Trophoblast cell (in vitro differentiated cells and primary cell): ENCODE measurements at places on chromosomes 6 and 20.
A peak's percentile ranks its signal among the peaks of the same experiment; 100 is the strongest.

GRCh38 chr6:15642276-15642675 is 20.6 kb downstream of the DTNBP1 start:
- peak; percentile 41 for DNase-seq

DNA sequence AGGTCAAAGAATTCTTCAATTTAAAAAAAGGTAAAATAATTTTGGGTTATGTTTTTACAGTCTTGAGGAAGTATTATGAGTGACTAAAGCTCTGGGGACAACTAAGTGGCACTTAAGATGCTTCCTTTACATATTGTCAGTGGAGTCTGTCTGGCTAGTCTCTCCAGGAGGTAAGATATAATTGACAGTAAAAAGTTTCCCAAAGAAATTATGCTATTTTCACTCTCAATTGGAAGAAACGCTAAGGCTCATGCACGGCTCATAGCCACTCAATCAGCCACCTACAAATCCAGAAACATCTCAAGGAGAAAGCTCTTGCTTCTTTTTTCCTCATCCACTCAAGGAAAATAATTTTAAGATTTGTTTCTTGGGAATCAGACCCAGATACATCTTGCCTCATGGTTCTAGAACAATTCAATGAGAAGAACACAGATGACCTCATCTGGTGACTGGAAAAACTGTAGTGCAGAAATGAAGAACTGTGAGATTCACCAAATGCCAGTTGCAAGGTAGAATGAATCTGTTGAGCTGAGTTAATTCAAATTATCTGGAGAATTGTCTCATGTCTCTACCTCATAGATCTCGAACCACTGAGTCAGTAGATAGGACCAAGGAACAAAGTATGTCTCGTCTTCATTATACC is 252.9 kb downstream of the TPBG start:
- no peak for DNase-seq

DNA sequence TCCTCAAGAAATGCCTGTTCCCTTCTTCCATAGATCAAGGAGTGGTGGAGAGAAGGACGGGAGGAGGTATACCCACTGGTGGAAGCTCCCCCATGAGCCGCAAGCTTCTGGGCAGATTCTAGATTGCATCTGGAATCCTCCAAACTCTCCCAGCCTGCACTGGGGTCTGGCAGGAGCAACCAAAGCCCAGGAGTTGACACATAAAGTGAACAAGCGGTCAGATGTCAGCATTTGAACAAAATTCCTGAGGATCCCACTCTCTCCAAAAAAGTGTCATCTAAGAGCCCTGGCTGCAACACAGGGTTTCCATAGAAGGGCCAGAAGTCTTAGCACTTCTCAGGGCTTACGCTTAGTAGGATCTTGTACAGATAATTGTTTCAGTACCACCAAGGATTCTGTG is 88.2 kb downstream of the KCNB1 start:
- no peak for DNase-seq

DNA sequence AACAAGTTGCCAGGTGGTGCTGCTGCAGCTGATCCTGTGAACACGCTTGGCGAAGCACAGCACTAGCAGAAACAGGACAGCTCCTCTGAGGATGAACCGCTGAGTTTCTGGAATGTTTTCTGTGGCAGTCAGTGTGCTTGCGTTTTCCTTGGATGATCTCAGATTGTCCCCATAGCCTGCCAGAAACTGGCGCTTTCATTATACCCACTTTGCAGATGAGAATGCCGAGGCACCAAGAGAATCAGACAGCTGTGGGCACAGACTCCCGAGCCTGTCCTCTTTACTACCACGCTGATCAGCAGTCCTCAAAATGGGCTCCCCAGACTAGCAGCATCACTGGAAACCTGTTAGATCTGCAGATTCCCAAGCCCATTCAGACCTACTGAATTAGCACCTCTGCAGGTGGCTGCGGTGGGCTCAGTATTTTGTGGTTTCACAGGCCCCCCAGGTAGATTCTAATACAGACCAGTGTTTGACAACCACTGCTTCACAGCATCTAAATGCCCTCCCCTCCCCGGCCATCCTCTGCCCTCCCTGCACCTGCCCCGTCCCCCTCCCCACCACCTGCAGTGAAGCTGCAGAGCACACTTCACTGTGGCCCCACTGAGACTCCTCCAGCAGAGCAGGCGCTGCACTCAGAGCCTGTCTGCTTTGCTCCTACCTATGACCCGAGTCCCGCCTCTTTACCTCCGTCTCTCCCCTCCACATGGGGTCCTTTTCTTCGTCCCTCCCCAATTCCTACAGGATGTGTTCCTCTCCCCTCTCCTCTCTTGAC is 29.6 kb downstream of the SPATA2 start:
- DNase-seq = no peak

GRCh38 chr20:25013478-25014380 is 21.2 kb upstream of the APMAP start:
- no peak for DNase-seq
